ENCODE measurements at places on chromosomes 13 and 19.

- DNase-seq, result no peak
Observed at GRCh38 chr13:98778749-98779148, 26.3 kb upstream of the SLC15A1 start.

- DNase-seq, result no peak
Observed at GRCh38 chr13:82702513-82702912, 1179.8 kb downstream of the SLITRK1 start.

DNA sequence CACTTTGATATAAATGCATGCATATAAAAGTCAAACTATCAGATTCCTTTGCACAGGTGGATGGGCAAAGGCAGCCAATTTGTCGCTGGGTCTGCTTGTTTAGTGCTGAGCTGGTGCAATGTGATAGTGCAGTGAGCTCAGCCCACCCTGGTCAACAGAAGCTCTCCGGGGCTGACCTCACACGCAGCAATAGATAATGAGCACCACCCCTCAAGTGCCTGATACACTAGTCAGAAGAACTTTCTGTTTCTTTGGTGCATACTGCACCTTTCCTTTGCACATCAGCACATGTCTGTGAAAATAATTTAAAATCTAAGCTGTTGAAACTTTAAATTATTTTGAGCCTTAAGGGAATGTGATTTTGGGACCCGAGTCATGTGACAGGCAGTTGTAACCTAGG, 20.2 kb downstream of the ATP8A2 start:
- no peak for DNase-seq

DNA sequence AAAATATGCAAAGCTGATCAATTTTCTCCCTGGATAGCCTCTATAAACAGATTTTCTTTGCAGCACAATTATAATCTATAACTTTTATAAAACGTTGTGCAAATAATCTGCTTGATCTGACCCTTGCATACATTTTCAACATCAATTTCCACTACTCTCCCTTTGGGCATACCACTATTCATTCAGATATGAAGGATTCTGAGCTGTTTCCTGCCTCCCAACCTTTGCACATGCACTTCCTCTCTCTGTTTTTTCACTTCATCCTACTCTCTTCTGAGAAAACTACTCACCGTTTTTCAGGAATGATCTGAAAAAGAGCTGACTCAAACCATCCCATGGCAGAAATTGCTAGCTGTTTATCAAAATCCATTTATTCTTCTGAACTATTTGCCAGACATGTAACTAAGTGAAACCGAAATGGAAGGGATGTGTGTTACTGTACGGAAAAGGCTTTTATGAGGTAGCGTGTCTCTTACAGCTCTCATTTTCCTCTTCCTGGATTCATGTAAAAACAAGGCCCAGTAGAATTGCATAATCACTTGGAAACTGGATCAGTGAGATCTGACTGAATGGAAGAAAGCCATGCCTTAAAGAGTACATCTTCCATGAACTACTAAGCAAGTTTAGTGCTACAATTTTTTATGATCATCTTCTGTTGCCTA, 1447.3 kb upstream of the MIR17HG start:
- DNase-seq, result peak; percentile 5

- DNase-seq, result no peak
Observed at GRCh38 chr13:39385621-39386231, 217.3 kb downstream of the LHFPL6 start.

- peak; percentile 55 for DNase-seq
Observed at GRCh38 chr19:18940769-18941627, at the start of gene HOMER3. Gene HOMER3 (minus strand): TSS chr19:18941217. CDS start chr19:18938982, 2,235 bp downstream.

DNA sequence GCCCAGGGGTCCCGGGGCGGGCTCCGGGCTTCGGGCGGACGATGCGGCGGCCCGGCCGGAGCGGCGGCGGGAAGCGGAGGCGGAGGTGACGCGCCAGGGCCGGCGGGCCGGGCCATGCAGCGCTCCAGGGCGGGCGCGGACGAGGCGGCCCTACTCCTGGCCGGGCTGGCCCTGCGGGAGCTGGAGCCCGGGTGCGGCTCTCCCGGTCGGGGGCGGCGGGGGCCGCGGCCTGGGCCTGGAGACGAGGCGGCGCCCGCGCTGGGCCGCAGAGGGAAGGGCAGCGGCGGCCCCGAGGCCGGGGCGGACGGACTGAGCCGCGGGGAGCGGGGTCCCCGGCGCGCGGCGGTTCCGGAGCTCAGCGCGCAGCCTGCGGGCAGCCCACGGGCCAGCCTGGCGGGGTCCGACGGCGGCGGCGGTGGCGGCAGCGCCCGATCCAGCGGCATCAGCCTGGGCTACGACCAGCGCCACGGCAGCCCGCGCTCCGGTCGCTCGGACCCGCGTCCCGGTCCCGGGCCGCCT, 362 bp downstream of the WTIP start:
- DNase-seq, result no peak

- DNase-seq, result no peak
Observed at GRCh38 chr19:36679455-36679854, 8.0 kb upstream of the ZNF567 start.

DNA sequence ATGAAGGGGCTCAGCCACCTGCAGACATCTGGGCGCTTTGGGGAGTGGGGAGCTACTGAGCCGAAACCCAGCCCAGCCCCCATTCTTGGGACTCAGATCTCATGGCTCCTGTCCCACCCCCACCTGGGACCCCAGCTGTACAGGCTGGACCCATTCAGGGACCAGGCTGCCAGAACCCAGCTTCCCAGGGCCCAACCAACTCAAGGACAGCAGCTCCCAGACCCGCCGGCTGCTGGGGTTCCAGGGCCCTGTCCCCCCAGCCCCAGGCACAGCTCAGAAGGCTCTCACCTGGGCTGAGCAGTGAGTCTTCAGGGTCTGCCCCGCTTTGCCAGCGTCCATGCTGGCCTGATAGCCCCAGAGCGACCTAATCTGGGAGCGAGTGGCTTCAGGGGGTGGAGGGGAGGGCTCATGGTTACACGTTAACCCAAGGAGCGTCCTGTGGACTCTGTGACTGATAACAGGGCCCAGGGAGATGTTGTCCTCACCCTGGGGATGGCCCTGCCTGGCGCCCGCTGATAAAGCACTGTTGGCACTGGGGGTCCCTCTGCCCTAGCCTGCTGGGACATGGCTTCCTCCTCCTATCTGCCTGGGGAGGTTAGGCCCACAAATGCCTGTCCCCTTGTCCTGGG, at the start of gene TMEM86B:
TMEM86B (minus strand) TSS at position 361 of the 629 bp plus-strand sequence; CDS start at position 339, 22 bp downstream.
- DNase-seq, result no peak

DNA sequence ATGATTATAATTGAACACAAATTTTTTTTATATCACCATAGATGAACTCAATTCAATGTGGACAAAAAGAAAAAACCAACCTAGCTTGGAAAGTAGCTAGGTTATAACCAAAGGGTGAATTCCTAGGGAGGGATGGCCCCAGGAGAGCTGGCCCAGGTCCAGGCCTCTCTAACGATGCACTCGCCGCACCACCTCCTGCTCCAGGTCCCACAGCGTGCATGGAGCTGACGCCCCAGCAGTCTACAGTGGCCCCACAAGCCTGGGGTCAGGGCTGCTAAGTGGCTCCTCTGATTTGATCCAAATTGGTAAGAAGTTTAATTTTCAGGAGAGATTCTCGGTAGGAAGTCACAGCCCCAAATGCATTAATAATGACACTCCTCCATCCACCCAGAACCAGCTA, 48.8 kb downstream of the TSHZ3 start:
- DNase-seq, result no peak

DNA sequence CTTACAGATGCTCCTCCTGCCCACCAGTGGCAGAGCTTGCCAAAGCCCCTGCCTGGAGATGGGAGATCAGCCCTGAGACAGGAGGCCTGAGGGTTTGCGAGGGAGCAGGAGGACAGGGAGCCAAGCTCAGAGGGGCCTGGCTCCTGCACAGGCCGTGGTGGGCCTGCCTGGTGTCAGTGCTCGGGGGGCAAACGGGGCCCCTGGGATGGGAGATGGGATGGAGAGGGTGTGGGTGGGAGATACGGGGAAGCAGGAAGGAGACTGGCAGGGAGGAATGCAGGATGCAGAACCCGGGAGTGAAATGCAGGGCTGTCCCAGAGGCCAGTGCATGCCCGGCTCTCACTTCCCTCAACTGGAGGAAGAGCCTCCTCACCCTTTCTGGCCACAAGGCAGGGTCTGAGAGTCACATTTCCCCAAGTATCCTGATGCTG, 19.9 kb downstream of the ELAVL1 start:
- no peak for DNase-seq

DNA sequence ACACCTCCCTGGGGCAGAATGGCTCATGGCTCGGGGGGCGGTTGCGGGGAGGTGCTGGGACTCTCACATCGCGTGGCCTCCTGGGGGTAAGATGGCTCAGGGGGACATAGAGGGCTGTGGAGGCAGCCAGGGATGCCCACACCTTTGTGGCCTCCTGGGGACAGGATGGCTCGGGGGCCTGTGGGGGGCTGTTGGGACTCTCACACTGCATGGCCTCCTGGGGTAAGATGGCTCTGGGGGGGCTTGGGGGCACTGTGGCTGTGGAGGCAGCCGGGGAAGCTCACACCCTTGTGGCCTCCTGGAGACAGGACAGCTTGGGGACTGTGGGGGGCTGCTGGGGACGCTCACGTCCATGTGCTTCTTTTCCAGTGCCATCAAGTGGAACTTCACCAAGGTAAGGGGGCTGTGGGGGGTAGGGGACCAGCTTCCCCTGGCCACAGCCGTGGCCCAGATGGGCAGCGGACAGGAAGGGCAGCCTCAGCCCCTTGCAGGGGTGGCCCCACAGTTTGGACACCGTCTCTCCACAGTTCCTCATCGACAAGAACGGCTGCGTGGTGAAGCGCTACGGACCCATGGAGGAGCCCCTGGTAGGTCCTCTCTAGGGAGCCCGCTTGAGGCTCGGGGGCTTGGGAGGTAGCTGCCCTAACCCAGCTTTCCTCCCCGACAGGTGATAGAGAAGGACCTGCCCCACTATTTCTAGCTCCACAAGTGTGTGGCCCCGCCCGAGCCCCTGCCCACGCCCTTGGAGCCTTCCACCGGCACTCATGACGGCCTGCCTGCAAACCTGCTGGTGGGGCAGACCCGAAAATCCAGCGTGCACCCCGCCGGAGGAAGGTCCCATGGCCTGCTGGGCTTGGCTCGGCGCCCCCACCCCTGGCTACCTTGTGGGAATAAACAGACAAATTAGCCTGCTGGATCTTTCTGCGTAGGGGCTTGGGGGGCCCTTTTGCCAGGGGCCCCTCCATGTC, 2.4 kb downstream of the GPX4 start:
- no peak for DNase-seq

DNA sequence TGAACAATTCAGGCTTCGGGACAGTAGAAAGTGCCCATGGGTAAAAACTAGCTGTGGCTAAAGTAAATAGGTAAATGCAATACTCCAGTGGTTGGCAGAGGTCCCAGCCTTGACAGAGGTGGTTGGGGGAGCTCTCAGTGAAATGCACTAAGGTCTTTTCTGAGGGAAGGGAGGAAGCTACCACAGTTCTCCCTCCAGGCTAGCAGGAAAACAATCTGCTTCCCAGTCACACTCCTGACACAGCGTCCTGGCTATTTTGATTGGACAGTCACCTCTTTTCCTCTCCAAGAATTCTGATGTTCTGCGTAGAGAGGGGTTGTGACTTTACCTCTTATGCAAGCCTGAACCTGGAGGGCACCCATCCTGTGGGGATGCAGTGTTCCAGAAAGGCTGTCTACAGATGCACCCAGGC, 128.7 kb downstream of the CYSLTR2 start:
- DNase-seq, result no peak

DNA sequence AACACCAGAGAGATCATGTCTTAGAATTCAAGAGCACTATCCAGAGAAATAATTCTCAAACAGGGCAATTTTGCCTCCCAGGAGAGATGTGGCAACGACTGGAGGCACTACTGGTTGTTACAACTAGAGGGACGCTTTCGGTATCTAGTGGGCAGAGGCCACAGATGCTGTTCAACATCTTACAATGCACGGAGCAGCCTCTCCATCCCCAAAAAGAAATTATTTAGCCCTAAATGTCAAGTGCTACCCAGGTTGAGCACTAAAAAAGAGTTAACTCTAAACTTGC, 78.6 kb downstream of the ABCC4 start:
- no peak for DNase-seq

DNA sequence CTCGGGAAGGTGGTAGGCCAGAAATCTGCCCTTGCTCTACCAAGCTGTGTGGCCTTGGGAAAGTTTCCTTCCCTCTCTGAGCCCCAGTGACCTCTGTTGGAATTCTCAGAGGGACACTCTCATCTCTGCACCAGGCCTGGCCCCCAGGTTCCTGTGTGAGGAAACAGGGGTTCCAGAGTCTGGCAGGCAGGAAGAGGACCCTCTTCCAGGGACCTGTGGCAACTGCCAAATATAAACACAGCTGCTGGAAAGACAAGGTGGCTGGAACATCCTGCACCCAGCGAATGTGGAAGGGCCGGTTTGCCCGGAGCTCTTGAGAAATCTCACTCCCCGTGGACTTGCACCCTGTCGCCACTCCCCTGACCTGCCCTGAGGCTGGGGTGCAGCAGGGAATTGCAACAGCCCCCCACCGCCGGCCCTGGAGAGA, 52.8 kb downstream of the GADD45B start:
- DNase-seq, result no peak

DNA sequence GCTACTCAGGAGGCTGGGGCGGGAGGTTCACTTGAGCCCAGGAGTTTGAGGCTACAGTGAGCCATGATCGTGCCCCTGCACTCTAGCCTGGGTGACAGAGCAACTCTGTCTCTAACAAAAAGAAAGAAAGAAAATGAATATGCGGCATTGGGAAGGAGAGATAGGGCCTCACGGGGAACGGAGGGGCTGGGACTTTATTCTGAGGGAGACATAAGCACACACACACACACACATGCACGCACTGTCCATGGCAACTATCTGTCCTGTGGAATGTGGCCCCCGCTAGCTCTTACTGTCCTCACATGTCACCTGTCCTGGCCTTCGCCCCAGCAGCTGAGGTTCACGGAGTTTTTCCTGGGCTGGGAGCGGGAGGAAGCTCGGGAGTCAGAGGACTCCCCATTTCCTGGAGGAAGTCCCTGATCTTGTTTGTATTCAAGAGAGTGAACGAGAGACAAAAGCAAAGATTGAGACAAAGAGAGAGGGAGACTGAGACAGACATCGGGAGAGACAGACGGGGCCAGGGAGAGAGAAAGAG, 654 bp downstream of the STAP2 start:
- no peak for DNase-seq

- DNase-seq, result no peak
Observed at GRCh38 chr13:46593398-46593797, 40.4 kb downstream of the LRCH1 start.

- DNase-seq, result no peak
Observed at GRCh38 chr13:35449821-35450220, 26.7 kb downstream of the MAB21L1 start.

DNA sequence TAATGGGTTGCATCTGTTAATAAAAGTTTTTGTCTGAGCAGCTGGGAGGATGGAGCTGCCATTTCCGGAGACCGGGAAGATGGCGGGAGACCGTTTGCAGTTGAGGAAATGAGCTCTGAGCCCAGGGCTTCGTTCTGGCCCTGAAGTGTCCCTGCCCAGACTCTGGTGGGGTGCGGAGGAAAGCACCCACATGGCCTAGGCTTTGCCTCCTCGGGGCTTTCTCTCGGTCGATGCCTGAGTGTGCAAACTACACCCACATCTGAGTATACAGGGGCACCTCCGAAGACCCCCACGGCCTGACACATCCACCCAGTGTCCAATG, 15.6 kb upstream of the NANOS3 start:
- DNase-seq, result no peak

DNA sequence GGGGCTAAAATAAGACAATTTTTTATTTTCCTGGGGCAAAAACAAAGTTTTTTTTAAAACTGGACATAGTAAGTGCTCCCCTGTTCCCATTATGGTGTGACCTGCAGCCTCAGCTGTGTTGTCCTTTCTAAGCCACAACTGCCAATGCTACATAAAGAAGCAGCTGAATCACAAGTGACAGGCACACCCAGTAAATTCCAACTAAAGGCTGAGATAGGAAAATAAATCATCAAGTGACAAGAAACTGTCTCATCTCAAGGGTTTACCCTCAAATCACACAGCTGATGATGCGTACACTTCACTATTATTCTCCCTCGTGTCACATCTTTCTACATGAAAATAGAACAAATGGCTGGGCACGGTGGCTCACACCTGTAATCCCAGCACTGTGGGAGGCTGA, 28.7 kb downstream of the STK24 start:
- DNase-seq, result peak; percentile 75
